ENCODE measurements at places on chromosomes 4 and X.

GRCh38 chr4:99102634-99103033, 14.0 kb upstream of the ADH5 start:
- no peak for DNase-seq

GRCh38 chr4:17805580-17806155, 4.9 kb downstream of the DCAF16 start:
- DNase-seq: no peak

- DNase-seq: no peak
Observed at GRCh38 chrX:130176354-130176776, 4.6 kb downstream of the RAB33A start.

DNA sequence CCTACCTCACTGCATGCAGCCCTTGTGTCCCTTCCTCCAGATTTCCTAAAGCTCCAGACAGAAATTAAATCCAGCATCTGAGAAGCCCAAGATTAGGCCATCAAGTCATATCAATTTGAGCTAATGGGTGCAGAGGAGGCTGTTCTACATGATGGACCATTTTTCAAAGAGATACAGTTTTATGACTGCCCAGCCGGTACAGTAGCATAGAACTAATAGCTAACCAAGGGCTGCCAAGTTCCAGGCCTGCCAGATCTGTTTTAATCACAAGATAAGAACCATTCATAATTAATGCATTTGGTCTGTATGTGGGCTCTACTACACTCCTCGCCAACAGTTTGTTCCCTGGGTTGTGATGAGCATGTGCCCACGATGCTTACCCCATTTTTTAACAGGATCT, 73.9 kb upstream of the PLAC1 start:
- DNase-seq: no peak

DNA sequence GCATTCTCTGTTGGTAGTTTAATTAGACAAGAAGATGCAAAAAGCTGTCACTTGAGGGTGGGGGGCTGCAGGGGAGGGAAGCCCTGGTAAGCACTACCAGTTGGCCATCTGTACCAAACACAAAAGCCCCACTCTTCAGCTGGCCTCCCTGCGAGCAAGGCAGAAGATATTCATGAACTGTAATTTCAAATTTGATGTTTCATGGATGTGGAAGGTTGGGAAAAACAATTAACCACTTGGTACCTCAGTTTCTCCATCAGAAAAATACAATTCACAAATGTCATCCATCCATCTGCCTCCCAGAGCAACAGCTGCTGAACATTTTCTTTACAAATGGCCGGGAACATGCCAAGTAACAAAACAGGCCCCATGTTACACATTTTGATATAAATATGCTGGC, 265.3 kb downstream of the HNRNPD start:
- DNase-seq: no peak

DNA sequence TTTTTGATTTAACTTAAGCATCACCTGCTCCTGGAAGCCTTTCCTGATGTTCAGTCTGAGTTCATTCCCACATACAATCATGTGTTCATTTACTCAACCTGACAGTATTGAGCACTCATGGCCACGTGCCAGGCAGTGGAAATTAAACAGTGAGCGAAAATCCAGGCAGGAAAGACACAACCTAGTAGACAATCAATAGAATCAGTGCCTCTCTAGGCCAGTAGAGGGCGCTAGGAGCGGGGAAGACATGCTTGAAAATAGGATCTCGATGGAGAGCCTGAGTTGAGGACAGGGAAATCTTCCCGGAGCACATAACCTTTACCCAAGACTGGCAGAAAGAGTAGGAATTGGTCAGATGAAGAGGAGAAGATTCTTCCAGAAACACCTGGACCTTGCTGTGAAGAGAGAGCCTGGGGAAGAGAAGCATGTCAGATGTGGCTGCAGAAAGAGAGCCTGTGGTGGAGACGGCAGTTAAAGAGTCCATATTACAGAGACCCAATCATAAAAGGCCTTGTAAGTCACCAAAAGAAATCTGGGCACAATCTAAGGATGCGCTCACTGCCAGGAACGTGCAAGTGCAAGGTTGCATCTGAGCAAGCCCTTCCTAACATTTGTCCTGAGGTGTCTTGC, 103.5 kb downstream of the LDB2 start:
- DNase-seq: peak; percentile 22

DNA sequence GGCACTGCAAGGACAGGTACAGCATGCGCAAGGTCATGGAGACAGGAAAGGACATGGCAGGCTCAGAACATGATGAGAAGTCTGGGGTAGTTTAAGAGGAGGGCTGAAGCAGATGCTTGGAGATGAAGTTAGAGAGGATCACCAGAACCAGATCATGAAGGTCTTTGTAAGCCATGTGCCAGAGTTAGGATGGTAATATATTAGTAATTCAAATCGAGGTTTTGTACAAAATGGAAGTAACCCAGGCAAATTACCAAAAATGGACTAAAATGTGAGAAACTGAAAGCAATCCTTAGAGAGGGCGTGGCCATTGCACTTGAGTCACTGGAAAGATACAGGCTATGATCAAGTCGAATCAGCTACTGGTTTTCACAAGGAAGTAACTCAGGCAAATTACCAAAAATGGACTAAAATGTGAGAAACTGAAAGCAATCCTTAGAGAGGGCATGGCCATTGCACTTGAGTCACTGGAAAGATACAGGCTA, 13.5 kb downstream of the RXFP1 start:
- DNase-seq: no peak

DNA sequence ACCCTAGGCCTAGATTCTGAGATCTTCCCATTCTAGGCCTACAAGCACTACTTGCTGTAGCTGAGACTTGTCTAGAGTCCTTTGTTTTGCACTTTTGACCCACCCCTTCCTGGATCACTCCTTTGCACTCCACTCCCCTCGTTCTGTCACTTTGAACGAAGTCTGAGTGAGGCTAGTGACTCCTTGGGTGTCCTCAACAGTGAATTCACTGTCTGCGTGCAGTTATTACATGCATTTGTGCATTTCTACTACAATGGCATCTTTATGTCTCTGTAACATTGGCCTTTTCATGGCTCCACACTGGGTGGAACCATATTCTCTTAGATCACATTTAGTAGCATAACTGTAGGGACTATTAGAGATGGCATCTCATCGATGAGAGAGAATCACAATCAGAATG, 50.5 kb downstream of the OCRL start:
- no peak for DNase-seq

- no peak for DNase-seq
Observed at GRCh38 chrX:38516196-38516774, 45.1 kb upstream of the TSPAN7 start.

GRCh38 chrX:110097920-110098319, 95.0 kb downstream of the TMEM164 start:
- DNase-seq: no peak

GRCh38 chr4:185566972-185567371, 31.7 kb upstream of the PDLIM3 start:
- DNase-seq: no peak

DNA sequence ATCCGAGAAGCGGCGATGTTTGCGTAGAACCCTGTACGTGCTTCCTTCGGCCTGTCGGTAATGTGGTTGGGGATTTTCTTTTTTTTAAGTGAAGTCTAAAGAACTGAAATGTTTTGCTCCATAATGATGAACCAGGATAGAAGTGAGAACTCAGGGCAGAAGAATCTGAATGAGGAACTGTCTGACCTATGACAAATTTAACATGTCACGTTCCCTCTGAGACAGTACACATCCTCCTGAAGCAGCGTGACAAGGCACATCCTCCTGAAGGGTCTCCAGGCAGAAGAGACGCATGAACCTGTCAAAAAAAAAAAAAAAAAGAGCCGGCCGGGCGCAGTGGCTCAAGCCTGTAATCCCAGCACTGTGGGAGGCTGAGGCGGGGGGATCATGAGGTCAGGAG, 6.2 kb downstream of the CSF2RA start:
- no peak for DNase-seq

GRCh38 chrX:45722471-45722870, 521.8 kb upstream of the DIPK2B start:
- DNase-seq: no peak

DNA sequence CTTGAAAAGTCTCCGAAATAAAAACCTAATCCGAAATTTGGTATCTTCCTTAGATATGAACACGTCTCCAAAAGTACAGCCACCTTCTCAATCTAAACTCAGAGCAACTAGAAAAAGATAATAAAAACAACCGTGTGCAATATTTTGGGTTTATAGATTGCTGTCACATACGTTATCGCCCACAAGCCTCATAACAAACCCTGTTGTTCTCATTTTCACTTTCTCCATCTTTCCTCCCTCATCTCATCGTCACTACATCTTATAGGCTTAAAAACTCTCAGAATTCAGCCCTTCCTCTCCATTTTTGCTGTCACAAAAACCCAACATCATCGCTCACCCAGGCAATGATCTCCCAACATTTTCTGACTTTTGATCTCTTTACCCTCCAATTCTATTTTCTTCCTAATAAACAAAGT, 448 bp upstream of the SCFD2 start:
- DNase-seq: no peak

GRCh38 chrX:133444196-133444595, 28.9 kb upstream of the GPC4 start:
- DNase-seq: no peak

- DNase-seq: no peak
Observed at GRCh38 chrX:10707773-10708172, 87.4 kb upstream of the MID1 start.

- DNase-seq: no peak
Observed at GRCh38 chr4:3601992-3602391, 69.8 kb upstream of the LRPAP1 start.
